T-helper 9 cell (primary cell): ENCODE measurements at places on chromosomes 4 and X.

- DNase-seq = no peak
Measured at GRCh38 chr4:60344908-60345307, 855.2 kb upstream of the ADGRL3 start.

DNA sequence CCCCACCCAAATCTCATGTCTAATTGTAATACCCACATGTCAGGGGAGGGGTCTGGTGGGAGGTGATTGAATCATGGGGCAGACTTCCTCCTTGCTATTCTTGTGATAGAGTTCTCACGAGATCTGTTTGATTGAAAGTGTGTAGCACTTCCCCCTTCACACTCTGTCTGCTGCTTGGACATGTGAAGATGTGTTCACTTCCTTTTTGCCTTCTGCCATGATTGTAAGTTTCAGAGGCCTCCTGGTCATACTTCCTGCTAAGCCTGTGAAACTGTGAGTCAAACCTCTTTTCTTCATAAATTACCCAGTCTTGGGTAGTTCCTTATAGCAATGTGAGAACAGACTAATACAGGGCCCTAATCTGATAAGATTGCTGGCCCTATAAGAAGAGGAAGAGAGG is 1514.8 kb downstream of the RPA4 start:
- DNase-seq = no peak

DNA sequence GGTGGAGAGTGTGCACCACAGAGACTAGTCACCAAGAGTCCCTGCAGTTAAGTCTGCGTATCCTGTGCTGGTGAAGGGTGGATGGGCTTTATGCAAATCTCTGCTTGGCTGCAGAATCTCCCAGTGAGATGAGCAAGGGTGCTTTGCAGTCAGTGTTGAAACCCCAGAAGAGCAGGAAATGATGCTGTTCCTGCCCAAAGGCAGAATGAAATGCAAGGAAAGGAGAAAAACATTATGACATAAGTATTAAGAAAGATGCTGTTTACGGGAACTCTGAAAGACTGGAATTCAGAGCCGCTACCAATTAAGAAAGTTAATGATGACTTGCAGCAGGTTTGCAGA is 25.4 kb upstream of the ACSL1 start:
- no peak for DNase-seq

GRCh38 chr4:185343726-185344581 is 51.8 kb downstream of the LRP2BP start:
- DNase-seq = no peak

GRCh38 chr4:130359542-130359941 is 1263.6 kb downstream of the C4orf33 start:
- DNase-seq = no peak

GRCh38 chr4:168499241-168499640 is 2.4 kb downstream of the PALLD start:
- no peak for DNase-seq
